ENCODE measurements at places on chromosomes 5 and 9.

DNA sequence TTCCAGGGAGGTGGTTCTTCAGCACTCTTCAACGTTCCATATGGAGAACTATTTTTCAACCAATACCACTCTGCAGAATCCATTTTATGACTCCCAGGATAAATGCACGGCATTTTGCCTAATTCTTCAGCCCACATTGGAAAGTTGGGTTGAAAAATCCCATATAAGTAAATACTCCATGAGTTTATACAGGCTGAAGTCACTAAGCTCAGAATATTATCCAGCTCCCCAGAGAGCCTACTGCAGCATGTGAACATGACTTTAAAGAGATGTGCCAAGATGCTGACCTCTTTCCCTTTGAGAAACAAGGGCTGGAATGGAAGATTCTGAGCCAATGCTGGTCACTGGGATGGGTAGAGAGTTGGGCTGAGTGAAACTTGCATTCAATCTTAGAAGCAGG lies 111.9 kb upstream of the SLIT3 start:
- DNase-seq, result no peak

DNA sequence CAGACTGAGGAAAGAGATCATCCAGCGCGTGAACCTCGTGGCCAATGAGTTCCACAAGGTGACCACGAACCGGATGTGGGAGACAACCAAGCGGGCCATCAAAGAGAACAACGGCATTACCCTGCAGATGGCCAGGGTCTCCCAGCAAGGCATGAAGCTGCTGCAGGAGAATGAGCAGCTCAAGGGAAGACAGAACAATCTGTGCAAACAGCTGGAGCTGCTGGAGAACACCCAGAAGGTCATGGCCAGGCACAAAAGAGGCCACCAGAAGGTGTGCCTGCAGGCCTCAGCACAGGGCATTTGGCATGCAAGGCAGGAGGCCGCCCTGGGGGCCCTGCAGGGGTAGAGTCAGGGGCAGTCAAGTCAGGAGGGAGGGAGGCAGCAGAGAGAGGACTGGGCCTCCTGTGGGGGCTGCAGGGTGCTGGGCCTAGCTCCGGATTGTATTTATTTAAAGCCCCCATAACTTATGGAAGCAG lies 4.2 kb downstream of the PTRH1 start:
- no peak for DNase-seq

DNA sequence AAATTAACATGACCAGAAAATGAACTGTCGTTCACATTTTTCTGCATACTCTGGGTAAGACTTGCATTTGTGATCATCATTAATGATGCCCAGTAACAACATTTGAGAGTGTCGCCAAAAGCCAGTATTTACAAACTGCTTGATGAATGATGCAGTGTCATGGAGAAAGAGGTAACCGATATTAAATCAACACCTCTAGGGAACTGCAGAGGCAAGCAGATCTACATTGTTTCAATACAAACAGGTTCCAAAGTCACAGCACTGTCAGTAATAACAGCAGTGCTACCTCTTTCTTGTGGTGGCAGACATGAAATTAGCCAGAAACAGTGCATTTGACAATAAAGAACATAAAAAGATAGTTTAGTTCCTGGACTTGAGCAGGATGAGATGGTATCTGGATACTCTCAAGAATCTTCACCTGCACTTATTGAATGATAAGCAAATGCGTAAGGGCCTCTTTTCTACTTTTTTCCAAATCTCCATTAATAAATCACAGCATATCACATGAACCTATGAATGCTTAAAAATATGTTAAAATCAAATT lies 456.6 kb downstream of the ARHGEF28 start:
- no peak for DNase-seq

DNA sequence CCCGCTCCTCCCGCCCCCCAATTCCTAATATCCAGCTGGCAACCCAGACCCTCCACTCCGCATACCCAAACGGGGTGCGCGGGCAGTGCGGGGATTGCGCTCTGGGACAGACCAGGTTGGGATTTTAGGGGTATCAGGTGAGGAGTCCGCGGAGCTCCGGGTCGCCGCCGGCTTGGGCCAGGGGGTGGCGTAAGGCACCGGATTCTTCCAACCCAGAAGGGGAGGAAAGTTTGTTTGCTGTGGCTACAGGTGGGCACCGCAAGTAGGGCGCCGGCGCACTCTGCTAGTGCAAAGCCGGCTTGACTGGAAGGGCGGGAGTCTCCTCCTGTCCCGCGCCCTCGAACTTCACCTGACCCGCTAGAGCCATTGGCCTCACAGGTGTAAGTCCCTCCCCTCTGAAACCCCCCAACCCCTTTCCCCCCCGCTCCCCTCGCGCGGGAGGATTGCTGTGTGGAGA lies 709 bp downstream of the IQGAP2 start:
- DNase-seq, result peak; percentile 23

GRCh38 chr5:337563-338130 lies 16.1 kb downstream of the AHRR start:
- no peak for DNase-seq

GRCh38 chr5:139100825-139101224 lies 97.3 kb downstream of the SIL1 start:
- DNase-seq, result no peak

DNA sequence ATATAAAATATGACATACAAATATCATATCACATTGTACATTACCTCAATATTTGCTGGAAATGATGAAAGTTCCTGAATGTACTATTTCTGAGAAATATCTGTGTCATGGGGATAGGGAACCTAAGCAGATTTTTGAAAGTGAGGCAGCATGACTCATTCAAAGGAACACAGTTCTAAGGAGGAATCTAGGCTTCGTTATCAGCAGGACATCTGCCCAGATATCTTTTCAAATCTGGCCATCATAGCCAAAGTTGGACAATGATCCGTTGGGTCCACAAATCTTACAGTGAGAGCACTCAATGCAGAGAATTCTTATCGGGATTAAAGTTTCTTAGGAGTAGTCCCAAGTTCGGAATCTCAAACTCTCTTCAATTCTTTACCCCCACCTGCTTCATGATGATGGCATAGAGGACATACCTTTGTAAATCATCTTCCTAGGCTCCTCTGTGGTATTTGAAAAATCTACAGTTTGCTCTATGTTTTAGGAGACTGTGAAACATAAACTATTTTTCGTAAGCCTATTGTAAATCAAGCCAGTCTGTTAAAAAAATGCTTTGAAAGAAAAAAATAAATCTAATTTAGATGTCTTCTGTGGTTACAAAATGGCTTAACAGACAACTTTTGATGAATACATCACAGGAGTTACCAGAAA lies 29.4 kb upstream of the ALDH1A1 start:
- no peak for DNase-seq

DNA sequence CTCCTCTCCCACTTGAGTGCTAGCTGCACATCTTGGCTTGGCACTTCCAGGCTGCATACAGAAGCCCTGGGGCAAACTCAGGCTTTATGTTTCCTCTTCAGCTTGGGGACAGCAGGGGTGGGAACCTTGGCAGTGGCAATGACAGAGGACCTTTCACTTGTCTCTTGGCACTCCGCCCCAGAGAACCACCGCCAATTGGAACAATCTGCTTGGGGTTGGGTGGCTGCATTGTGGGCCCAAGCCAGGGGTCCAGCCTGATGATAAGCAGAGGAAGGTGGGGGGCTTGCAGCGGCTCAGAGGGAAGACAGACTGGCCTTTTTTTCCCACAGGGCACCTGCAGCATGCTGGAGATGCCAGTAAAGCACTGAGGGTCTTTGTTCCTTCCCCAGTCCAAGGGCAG lies 179.0 kb upstream of the NMUR2 start:
- DNase-seq, result no peak

DNA sequence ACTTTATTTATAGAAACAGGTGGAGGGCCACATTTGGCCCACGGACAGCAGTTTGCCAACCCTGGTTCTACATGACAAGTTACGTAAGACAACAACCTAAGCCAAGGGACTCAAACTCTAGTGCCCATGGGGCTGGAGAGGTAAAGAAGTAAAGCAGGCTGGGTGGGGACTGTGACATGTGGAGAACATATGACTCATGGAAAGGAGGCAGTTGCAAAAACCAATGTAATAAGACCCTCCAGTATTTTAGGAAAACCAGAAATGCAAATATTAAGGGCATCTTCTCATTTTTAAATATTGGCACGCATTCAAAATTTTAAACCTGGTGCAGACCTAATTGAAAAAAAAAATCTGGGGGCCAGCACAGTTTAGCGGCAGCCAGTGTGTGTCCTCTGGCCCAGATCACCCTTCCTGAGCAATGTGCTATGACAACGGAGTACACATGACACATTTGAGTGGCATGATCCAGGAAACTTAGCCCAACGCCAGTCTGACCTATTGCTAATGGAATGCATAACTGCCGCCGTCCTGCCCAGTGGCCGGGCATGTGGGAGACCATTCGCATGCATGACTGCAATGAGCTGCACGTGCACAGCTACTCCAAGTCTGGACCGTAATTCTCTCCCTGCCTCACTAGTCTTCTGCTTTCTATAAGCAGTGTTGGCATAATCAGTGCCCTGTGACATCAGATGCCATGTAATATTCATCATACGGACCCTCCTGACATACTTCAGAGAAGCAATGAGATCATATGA lies 97.2 kb downstream of the SH3TC2 start:
- DNase-seq, result no peak

GRCh38 chr5:117455236-117456233 lies 880.9 kb upstream of the SEMA6A start:
- no peak for DNase-seq
